Activated CD8-positive, alpha-beta memory T cell treated with anti-CD3 and anti-CD28 coated beads, Interleukin-2, amount 50 U/mL, for 48 hours (primary cell): ENCODE measurements at places on chromosomes 3 and 15.

DNA sequence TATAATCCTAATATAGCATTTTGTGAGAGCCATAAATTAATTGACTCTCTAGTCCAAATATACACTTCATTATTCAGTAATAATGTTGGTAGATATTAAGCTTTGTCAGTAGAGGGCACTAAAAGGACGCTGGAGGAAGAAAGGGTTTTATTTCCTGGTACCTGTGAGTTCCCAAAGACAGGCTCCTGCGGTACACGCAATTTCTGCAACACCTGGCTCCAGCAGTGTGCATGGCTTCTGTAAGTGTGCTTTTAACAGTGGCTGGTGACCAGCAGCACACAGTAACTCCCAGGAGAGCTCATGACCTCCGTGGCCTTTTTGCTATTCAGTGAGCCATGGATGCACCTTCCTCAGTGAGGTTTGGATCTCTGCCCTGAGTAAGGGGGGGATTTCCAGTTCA lies 338.3 kb upstream of the ZNF385D start:
- DNase-seq, result no peak

- no peak for DNase-seq
Observed at GRCh38 chr3:172616031-172616461, 92.8 kb upstream of the TNFSF10 start.

GRCh38 chr15:62119227-62119864 lies 45.7 kb downstream of the C2CD4B start:
- no peak for DNase-seq

GRCh38 chr3:31010491-31010890 lies 116.0 kb upstream of the GADL1 start:
- no peak for DNase-seq

DNA sequence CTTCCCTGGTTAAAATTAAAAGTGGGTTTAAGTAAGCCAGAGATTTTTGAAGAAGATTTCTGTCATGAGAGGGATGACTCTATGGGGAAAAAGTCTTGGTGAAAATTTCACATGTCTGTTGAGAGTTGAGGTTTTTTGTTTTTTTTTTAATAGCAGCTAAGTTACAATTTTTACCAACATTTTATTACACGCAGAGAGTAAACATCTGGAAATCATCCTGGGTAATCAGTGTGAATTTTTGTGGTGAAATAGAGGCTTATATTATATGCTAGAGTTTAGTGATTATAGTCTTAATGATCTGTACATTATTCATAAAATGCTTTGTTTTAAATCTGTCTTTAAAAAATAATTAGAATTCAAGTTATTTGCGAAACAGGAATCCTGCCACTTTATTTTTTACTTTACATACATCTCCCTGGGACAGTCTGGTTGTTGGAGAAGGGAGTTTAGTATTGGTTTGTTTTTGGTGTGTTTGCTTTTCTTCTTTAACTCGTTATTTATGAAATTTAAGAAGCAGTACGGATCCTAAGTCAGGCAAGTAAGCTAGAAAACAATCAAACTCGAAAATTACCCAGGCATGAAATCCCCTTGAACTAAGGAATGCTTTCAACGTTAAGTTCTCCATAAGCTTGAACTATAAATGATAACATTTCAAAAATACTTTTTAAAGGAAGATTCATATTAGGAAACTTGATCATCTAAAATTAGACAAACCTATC lies 143.4 kb upstream of the TSC22D2 start:
- no peak for DNase-seq

GRCh38 chr15:62060896-62061280 lies 641 bp upstream of the VPS13C start:
- DNase-seq, result no peak

- DNase-seq, result no peak
Observed at GRCh38 chr3:171195686-171196085, 169.2 kb upstream of the SLC2A2 start.

- DNase-seq, result no peak
Observed at GRCh38 chr3:52790741-52791140, 3.9 kb upstream of the ITIH3 start.

GRCh38 chr3:11720304-11720898 lies 76.7 kb upstream of the VGLL4 start:
- peak; percentile 72 for DNase-seq

GRCh38 chr3:87793337-87793877 lies 265.4 kb downstream of the CGGBP1 start:
- DNase-seq, result no peak

DNA sequence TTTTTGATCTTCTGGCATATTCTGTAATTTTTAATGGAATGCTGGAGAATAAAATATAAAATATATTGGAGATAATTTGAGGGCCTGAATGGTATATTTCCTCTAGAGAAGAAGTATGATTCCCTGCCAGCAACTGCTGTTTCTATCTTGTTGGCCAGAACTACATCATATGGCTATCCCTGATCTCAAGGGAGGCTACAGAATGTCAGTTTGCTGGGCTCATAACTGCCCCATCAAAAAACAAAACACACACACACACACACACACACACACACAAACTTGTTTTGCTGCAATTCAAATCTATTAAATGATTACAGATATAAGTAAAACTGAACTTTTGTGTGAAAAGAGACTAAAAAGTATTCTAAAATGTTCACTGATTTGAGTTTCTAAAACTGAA lies 51.0 kb downstream of the RASA2 start:
- DNase-seq, result no peak

DNA sequence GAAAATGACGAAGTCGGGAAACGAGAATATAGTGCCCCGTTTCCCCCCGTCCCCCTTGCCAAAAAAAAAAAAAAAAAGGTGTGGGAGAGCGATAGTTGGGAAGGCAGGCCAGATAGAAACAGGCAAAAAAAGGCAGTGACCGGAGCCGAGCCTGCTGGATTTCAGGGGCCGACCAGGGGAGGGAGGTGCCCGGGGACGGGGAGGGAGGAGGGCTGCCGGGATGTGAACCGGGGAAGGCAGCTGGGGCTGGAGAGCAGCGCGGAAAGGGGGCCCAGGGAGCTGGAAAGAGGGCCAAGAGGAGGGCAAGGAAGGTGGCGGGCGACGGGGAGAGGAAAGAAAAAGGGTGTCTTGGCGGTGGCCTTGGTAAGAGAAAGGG lies 837 bp downstream of the LRRN1 start:
- peak; percentile 56 for DNase-seq
